ENCODE measurements at places on chromosomes 11 and 22.

DNA sequence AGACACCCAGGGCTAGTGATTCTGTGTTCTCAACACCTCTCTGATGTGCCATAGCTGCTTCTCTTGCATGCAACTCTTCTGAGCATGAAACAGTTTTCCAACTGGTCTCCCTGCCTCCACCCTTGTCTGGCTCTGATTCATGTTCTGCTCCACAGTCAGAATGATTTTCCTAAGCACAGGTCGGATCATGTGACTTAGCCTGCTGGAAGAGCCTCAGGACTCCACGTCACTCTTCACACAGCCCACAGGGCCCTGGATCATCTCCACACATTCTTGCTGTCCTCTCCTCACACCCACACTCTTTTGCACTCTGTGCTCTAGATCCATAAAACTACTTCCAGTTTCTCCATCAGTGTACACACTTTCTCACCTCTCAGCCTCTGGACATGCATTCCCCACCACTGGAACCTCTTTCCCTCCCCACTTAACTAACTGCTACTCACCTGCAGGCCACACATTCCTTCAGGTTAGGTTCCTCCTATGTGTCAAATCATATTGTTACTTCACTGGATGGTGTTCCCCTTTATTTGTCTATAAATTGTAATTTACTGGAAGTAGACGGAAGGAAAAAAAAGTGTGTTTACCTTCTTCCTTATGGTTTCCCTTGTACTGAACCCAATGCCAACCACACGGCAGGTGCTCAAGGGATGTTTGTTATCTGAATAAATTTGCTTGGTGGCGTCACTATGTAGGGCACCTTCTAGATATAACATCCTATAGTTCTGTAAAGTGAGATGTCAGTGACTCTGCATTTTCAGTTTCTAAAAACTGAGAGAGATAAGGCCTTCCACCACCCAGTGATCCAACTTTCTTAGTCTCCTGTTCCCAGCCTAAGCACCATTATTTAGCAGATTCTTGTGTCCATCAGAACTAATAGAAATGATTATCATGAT lies 133.7 kb downstream of the ETS1 start:
- DNase-seq: no peak

DNA sequence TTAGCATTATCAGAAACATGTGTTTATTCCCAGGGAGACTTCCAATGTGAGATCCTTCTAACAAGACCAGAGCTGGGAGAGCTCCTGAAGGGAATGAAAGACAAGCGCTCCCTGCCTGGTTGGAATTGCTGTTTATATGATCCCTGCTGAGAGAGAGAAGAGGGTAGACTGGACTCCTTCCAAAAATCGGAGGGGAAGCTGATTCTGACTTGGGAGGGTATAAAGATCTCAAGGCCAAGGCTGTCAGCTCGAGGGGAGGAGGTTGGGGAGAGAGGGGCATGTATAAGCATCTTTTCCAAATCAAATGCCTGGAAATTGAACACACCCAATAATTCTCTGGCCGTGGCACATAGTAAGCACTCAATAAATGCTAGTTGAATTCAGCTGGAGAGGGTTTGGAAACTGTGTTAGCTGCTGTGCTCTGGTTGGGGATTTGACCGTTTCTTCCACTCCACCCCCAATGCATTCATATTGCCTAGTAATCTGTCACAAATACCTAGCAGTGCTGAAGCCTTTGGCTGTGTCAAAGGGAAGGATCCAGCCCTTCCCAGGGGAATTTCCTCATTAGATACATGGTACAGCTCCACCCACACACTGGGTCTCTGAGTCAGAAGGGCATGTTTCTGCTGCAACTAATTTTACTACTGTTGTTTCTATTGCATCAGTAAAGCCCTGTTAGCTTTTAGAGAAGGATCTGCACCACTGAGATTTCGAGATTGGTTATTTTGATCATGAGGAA lies 61.5 kb downstream of the CACNG2 start:
- DNase-seq: no peak

DNA sequence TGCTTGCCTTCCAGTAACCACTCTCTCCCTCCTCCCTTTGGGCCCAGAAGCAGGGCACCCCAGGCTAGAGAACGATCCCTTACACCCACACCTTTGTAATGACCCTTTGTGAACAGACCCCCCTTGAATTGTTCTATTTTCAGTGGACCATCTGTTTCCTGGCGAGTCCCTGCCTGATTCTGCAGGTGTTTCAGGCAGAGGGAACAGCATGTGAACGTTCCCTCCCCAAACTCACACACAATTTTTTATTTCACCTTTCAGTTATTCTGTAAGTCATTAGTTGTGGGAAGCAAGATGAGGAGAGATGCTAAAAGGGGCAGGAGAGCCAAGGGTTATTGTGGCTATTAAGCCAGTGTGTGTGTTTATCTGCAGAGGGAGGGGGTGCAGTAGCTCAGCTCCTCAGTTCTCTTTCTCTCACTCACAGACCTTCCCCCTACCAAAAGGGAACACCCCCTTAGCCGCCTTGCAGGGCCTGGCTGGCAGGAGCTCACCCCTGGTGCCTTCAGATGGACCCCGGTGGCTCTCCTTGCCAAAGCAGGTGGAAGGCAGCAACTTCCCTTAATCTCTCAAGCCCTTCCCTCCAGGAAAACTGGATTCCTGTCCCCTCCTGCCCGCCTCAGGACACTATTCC lies 64.8 kb upstream of the SPON1 start:
- no peak for DNase-seq

DNA sequence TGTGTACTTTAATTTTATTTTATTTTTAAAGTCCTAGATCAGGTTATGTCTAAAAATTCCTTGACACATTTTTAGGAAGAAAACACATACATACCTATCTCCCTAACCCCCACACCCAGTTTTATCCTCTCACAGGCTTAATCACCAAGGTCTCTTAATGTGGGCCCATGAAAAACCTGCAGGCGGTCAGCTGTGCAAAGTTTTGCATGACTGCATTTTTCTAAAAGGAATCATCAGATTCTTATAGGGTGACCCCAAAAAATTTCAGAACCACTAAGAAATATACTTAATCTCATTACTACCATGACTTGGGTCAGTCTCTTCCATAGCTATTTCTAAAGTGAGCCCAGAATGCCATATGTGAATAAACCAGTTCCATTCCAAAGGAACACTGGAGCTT lies 19.8 kb downstream of the SAA1 start:
- DNase-seq: no peak

DNA sequence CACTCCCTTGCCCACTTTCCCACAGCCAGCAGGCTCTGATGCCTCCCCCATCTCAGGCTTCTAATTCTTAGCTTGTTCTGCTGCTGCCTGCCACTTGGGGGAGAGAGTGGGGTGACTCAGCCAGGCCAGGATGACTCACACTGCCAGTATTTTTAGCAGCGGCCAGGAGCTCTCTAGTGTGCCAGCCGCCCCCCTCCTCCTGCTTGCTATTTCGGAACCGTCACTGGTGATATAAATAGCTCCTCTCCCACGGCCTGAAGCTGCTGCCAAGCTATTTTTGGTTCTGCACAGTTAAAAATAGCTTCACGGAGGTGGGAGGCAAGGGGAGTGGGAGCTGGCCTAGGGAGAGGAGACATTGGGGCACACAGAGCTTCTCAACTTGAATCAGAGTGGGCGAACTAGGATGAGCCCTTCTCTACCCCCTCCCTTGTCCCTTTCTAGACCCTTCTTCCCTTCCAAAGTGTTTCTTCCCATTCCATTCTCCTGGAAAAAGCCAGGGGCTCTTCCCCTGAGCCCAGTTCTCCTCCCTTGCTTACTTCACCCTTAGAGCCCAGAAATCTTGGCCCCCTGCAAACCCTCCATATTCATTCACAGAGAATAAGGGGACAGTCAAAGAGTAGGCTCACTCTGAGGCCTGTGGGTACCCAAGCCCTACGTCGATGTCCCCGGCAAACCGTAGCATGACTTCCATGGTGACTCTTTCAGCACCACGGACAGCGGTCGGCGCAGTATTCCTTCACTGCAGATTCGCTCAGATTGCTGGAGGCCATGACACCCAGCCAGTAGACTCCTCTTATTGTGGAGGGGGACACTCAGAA lies 2.5 kb upstream of the NPAS4 start:
- peak; percentile 46 for DNase-seq

GRCh38 chr11:110471371-110471770 lies 41.6 kb downstream of the FDX1 start:
- DNase-seq: no peak

- DNase-seq: no peak
Observed at GRCh38 chr22:37777122-37777687, 30.5 kb upstream of the GCAT start.

- DNase-seq: no peak
Observed at GRCh38 chr11:23859087-23859486, 637.8 kb upstream of the LUZP2 start.

DNA sequence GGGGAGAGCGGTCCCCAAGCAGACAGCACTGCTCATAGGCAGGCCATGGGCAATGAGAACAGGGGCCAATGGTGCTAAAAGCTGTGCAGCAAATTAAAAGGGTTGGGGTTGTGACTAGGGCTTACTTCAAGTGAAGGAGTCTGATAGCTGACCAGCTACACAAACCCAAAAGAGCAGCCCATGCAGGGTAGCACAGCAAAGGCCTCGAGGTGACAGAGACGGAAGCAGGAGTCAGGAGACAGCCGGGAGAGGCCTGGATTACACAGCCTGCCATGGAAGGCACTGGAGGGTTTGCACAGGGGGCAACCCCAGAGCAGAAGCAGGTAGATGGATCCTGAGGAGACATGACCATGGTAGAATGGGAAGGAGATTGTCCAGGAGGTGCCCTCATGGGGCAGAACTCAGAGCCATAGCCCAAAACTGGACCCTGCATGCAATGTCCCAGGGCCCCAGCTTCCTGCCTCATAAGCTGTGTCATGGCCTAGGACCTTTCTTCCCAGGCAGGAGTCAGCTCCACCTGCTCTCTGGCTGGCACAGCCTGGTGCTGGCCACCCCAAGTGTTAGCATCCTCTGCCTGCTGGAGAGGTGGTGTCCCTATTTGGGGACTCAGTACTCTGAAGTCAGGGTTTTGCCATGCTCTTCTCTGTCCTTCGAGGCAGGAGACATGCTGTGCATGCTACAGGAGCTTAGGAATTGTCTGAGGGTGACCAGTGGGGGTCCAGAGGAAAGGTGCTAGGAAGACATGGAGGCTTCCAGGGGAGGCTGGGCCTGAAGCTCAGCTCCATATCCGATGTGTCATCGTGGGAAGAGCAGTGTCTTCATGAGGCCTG lies 33.3 kb downstream of the RSPH14 start:
- DNase-seq: no peak

DNA sequence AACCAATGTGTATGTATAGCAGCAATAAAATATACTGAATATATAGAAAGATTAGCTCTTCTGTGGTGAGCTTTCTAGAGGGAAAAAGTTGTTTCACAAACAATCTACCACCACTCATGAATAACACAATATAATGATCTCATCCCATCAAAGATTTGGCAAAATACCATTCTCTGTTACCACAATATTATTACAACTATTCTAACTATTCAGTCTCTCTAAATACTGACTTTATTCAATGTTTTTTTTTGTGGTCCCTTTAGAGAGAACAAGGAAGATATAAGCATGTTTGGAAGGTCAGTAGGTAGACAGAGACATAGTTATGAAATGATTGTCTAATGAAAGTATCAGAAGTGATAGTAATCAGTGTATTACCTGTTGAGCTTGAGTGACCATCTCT lies 7.8 kb downstream of the CCDC90B start:
- no peak for DNase-seq

- DNase-seq: no peak
Observed at GRCh38 chr11:84243629-84244263, 957.6 kb upstream of the CCDC90B start.

- no peak for DNase-seq
Observed at GRCh38 chr11:79610678-79611077, 169.8 kb upstream of the TENM4 start.

GRCh38 chr11:38950867-38951266 lies 2352.8 kb upstream of the RAG2 start:
- DNase-seq: no peak

- no peak for DNase-seq
Observed at GRCh38 chr11:101466352-101466751, 117.5 kb downstream of the TRPC6 start.

DNA sequence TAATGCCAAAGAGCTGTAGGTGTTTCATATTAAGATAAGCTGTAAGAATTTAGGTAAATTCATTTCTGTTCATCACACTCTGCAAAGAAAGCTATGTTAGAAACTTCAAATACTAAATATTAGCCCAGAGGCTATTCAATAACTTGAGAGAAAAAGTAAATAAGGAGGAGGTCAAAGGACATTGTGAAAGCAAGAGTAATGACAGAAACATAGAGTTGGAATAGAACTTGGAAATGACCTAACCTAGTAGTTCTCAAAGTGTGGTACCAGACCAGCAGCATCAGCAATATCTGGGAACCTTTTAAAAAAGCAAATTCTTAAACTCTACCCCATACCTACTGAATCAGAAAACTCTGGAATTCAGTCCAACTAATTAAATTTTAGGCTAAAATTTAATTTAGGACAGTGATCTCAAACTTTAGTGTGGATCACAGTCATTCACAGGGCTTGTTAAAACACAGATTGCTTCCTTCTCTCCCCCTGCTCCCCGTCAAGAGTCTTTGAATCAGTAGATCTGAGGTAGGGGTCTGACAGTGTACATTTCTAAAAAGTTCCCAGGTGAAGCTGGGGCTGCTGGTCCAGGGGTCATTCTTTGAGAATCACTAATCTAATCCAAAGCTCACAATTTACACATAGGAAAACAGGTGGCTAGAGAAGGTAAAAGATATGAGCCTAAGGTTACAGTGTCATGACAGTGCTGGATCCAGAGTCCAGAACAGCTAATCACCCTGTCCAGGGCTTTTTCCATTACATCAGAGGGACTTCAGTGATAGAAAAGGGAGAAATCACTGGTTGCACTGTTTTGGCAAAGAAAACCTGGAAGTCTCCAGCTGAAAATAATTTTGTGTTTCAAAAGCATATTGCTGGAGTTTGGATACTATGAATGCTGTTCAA lies 241.1 kb downstream of the SOX6 start:
- no peak for DNase-seq

DNA sequence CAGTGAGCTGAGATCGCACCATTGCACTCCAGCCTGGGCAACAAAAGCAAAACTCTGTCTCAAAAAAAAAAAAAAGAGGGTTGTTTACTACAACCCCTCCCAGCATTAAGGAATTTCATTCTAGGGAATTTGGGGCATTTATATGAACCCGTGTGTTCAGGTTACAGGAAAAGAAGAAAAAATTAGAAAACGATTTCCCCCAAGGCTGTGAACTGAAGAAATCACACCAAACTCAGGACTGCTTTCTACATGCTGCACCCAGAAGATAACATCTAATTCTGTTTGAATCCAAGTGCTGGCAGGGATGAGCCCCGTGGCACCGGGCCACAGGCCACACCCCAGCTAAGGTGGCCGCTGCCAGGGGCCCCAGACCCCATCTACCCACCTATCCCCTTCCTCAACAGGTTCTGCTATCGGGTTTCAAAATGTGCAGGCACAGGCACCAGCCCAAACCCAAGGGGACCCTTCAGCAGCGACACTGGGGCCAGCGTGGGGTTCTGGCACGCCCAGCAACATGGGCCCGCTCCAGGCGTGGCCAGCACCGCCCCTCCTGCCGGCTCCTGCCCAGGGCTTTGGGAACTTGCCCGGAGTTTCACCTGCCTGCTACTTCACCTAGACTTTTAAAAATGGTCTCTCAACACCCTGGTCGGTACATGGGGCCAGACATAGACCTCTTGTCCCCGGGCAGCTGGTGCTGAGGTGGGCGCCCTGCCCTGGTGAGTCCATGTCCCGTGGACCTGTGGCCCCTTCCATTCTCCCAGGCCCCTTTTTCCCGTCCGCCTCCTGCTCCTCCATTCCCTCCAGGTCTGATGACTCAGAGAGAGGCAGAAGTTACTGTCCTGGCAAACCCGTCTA lies 11.8 kb downstream of the CELSR1 start:
- DNase-seq: no peak

Data from CD4-positive, alpha-beta T cell treated with Interleukin-12 subunit alpha and Interleukin-12 subunit beta, for 1 hour (primary cell).